ENCODE measurements at places on chromosomes 4 and X.

DNA sequence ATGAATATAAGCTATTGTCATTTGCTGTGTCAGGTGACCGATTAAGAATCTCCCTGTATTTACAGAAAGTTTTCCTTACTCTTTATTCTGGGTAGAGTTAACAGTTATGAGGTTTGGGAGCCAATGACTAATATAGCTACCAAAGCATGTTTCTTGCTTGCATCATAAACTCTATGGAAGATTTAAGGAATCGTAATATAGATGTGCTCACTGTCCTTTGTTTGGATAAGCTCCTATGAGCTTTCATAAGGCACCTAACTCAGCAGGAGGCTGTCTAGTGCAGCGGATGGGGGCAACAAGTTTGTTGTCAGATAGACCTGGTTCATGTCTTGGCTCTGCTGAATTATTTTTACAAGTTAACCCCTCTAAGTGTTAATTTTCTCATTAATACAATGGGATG, 75.0 kb upstream of the PAQR3 start:
- no peak for DNase-seq

GRCh38 chr4:4719436-4719835, 140.0 kb upstream of the MSX1 start:
- DNase-seq: no peak

DNA sequence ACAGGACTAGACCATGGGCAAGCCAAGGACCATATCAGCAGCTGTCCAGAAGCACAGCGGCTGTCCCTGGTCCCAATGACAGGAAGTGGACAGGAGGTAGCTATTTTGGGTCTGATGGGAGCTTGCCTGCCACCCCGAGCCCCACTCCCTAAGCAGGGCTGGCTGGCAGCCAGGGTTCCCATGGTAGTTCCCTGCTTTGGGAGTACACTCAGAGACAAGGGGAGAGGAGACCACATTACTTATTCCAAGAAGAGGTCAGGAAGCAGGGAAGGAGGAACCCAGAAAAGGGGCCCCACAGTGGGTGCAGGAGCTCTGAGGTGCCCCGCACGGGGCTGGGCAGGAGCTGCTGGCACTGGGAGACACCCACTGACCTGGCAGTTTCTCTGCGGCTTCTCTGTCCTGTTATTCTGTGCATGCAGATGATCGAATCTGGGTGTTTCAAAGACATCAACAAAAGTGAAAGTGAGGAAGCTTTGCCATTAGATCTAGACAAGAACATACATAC, 36.3 kb downstream of the HTT-AS start:
- no peak for DNase-seq

DNA sequence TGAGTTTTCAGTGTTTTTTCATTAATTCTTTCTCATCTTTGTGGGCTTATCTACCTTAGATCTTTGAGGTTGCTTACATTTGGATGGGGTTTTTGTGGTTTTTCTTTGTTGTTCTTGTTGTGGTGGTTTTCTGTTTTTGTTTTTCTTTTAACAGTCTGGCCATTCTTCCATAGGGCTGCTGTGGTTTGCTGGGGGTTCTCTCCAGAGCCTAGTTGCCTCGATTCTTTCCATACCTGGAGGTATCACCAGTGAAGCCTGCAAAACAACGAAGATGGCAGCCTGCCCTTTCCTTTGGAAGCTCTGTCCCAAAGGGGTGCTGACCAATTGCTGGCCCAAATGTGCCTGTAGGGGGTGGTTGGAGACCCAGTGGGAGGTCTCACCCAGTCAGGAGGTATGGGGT, 168.6 kb upstream of the CLNK start:
- DNase-seq: no peak

DNA sequence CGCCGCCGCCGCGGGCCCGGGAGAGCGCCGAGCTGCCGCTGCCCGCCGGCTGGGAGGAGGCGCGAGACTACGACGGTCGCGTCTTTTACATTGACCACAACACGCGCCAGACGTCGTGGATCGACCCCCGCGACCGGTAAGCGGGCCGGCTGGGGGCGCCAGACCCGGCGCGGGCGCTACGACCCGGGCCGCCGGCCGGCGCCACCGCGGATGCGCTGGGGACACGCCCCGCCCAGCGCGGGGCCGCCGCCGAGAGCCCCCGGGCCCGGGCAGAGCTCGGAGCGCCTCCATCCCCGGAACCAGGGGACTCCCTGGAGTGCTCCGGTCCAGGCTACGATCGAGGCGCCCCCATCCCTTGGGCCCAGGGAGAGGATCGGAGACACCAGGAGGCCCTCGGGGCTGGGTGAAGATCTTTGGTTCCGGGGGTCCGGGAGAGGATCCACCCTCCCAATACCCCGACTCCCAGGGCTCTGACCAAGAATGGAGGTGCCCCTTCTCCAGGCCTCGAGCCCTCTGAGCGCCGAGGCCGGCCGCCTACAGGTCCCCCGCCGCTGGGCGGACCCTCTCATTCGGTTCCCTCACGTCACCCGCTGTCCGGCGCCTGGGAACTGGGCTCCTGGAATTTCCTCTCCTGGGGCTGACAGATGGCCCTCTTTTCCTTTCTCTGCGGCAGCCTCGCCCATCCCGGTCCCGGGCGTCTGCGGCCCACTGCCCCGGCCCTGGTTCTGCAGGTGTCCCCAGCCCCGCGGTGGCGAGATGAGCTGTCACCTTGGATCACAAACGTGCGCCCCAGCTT, 48.8 kb downstream of the CLDN34 start:
- DNase-seq: no peak

DNA sequence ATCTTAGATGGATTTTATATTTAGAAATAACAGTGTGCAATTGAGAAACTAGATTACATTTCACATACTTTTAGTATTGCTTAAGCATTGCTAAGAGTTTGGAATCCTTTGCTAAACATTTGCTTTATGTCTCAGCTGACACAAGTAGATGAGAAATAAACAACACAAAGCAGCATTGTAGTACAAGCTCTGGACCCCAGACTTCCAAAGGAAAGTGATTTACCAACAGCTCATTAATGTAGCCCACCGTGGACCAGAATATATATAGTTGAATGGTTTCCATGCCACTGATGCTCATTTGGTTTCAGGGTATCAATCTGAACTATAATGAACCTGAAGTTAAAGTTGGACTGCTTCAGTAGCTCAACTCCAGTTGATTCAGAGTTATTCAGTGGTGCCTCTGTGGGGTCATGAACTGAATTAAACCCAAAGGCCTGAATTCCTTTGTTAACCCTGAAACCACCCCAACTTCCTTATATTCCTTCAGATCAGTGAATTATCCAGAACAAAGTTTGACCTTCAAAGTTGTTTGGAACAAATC, 132.1 kb upstream of the NEIL3 start:
- no peak for DNase-seq

- no peak for DNase-seq
Observed at GRCh38 chrX:71095033-71095432, 618 bp upstream of the FOXO4 start.

- DNase-seq: no peak
Observed at GRCh38 chrX:69285401-69285877, 120.2 kb upstream of the PJA1 start.

GRCh38 chr4:109913596-109914241, 1.0 kb downstream of the EGF start:
- DNase-seq: no peak

GRCh38 chrX:17032351-17032750, 85.9 kb downstream of the REPS2 start:
- no peak for DNase-seq

DNA sequence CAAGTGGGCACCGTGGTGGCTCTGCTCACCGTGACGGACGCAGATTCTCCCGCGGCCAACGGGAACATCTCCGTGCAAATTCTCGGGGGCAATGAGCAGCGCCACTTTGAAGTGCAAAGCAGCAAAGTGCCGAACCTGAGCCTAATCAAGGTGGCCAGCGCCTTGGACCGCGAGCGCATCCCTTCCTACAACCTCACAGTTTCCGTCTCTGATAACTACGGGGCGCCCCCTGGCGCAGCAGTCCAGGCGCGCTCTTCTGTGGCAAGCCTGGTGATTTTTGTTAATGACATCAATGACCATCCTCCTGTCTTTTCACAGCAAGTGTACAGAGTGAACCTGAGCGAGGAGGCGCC, 2.7 kb downstream of the FAT4 start:
- no peak for DNase-seq

DNA sequence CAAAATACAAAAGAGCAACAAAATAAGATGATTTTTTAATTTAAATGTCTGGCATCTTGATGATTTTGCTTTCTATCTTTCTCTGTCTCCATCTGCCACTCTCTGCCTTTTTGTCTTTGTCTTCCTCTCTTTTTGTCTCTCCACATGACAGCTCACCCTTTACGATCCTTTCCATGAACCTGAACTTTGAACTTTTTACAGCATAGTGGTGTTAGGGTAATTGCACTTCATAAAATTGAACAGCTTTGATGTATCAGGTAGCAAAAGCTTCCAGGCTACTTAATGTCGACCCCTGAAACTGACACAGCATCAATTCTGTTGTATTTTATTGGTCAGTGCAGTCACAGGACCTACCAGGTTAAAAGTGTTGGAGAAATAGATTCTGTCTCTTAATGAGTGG, 1517.0 kb downstream of the ADGRL3 start:
- DNase-seq: no peak

DNA sequence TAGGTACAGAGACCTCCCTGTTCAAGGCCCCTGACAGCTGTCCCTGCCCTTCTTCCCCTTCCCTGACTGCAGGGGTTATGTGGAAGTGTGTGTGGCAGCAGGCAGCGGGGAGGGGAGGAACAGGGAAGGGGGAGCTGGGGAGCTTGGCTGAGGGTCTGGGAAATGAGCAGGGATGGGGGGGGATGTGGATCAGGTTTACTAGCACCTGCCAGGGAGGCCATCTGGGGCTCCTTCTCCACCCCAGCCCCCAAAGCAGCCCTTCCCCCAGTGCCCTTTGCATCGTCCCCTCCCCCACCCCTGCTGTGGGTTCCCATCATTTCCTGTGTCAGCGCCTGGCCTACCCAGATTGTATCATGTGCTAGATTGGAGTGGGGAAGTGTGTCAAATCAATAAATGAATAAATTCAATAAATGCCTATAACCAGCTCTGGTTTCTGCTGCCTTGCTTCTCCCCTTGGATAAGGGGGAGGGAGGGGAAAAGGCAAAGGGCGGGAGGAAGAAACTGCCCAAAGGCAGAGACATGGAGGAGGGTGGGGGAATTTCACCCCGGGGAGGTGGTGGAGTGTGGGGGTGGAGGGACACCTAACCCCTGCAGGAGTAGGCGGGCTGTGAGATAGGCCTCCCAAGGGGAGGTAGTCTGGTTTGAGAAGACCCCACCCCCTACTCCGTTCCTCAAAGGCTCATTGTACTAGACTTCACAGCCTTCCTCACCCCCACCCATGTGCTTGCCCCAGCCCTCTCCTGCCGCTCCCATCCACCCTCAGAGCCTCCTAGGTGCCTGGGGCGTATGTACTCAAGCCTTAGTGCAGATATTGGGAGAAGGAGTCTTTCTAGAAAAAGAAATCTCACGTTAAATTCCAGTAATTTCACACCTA, 3.2 kb downstream of the CXorf65 start:
- no peak for DNase-seq

GRCh38 chr4:140121646-140122045, 32.3 kb downstream of the MAML3 start:
- DNase-seq: no peak

DNA sequence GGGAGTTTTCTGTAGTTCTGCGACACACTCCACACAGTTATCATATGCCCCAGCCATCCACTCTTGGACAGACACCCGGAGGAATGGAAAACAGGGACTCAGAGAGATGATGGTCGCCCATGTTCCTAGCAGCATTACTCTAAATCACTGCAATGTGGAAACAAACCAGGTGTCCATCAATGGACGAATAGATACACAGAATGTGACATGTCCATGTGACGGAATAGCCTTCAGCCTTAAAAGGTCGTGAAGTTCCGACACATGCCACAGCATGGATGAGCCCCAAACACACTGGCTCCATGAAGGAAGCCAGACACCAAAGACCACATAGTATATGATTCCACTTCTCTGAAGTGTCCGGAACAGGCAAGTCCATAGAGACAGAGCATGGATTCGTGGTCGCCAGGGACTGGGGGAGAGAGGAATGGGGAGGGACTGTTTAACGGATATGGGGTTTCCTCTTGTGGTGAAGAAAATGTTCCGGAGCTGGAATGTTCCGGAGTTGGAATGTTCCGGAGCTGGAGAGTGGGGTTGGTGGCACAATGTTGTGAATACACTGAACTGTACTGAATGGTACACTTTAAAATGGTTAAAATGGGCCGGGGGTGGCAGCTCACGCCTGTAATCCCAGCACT, 28.7 kb upstream of the AFAP1 start:
- no peak for DNase-seq

DNA sequence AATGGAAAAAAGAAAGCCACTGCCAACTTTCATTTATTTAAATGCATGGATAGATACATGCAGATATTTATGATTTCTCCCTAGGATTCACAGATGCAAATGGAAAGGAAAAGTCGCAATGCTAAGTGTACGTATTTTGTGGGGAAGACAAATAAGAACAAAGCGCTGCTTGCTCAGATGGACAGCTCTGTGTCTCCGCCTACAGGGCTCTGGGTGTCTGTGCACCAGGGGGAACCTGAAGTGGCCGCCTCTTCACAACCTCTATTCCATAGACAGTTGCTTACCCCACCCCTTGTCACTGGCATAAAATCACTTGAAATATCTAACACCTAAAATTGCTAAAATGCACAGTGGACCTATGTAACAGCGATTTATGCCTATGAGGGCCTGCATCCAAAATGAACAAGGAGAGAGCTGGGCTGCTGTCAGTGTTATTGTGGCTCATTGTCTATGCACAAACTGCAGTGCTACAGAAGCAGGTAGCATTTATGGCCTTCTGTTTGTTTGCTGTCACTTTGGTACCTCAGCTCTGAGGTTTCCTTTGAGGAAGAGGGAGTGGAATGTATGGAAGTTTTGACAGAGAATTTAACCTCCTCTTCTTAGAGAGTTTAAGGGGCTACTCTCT, 58.6 kb upstream of the PAGE1 start:
- DNase-seq: no peak

GRCh38 chr4:169283114-169283509, 12.4 kb upstream of the SH3RF1 start:
- no peak for DNase-seq

GRCh38 chr4:28117084-28117682, 1256.5 kb downstream of the STIM2 start:
- no peak for DNase-seq

GRCh38 chrX:6374556-6374955, 145.9 kb upstream of the NLGN4X start:
- no peak for DNase-seq

DNA sequence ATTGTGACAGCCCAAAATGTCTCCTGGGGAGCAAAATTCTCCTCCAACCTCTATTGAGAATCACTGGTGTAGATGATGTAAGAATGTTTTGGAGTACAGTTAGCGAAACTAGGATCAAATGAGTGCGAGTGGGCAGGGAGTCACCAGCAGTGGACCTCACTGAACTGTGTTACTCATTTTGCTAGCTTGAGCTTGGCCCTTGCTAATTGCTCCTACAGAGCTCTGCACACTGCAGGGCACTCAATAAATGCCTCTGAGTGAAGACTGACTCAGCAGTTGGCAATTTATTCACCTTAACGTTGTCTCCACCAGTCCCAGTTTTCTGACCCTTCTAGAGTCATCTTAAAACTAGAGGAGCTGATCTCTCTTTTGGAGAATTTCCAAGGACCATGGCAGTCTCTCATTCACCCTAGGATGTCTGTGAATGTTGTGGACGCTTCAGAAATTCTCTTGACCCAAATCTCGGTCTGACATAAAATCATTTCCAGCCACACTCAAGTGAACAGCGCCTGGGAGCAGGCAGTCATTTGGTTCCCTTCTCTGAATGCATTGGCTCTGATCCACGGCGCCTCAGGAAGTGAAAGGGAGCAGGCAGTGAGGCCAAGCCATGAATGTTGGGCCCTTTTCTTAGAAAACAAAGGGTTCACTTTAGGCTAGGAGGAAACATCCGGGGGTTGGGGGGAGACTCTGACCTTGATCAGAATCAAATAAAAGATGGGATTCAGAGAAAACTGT, 148.1 kb downstream of the NWD2 start:
- no peak for DNase-seq
